Stimulated activated CD8-positive, alpha-beta memory T cell treated with anti-CD3 and anti-CD28 coated beads, Interleukin-2, amount 100 ng/mL, for 1 hour (primary cell): ENCODE measurements at places on chromosomes 5 and 9.

GRCh38 chr5:134545070-134545868, 19.8 kb downstream of the JADE2 start:
- DNase-seq: no peak

GRCh38 chr9:120043448-120043847, 536.5 kb downstream of the CDK5RAP2 start:
- no peak for DNase-seq

- peak; percentile 18 for DNase-seq
Measured at GRCh38 chr5:96794757-96795156, 13.0 kb downstream of the ERAP1 start.

DNA sequence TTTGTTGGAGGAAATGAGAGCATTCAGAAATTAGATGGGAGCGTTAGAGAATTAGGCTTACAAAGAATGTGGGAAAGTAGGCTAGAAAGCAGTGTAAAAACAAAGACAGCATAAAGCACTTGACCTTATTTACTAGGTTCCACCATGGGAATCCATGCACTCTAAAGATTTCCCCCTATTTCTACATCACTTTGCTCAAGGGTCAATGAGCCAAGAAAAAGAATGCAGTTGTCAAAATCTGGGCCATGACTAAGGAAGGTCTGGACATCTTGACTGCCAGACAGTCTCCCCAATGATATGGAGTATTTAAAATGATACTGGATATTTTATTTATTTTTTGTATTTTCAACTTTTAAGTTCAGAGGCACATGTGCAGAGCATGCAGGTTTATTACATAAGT, 3.4 kb downstream of the TLR4 start:
- DNase-seq: no peak

DNA sequence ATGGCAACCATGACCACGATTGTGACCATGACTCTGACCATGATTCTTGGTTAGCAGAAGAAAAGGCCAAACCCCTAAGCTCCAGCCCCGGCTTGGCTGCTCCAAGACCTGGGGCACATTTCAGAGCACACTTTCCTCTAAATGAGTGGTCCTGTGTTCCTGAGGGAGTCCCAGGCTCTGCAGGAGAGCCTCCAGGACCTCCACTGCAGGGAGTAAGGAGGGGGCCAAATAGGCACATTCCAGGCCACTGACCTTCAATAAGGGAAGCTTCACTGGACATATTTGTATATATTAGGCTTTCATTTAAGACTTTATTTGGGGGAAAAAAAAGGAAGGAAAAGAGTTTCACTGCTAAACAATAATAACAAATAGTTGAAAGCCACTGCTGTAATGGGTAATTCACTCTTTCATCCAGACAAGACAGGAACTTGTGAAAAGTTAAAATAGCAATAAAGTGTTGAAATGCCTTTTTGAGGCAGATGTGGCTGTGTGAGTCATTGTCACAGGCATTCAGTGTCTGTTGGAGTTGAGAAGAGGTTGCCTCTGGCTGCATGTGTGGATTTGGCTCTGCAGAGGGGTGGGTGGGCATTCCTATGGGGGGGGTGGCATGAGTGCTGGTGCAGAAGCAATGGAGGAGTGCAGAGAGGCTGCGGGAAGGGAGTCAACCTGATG, 63.9 kb upstream of the TGFBR1 start:
- no peak for DNase-seq

GRCh38 chr5:150413176-150413901, 629 bp upstream of the CD74 start:
- no peak for DNase-seq

DNA sequence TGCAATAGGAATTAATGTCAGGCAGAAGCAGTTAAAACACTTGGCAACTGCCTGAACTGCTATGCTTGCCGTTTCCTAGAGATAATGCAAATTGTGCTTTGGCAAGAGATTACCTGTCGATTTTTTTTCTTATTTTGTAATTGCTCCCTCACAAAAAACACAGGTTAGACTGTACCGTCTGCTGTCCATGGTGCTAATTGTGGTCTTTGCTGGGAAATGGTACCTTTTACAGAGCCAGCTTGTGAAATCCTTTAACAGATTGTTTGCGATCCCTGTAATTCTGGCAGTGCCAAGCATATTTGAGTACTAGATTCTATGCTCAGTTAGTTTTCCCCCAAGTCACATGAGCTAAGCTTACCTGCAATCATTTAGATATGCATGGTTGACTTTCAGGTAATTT, 2125.8 kb upstream of the WWC1 start:
- no peak for DNase-seq

DNA sequence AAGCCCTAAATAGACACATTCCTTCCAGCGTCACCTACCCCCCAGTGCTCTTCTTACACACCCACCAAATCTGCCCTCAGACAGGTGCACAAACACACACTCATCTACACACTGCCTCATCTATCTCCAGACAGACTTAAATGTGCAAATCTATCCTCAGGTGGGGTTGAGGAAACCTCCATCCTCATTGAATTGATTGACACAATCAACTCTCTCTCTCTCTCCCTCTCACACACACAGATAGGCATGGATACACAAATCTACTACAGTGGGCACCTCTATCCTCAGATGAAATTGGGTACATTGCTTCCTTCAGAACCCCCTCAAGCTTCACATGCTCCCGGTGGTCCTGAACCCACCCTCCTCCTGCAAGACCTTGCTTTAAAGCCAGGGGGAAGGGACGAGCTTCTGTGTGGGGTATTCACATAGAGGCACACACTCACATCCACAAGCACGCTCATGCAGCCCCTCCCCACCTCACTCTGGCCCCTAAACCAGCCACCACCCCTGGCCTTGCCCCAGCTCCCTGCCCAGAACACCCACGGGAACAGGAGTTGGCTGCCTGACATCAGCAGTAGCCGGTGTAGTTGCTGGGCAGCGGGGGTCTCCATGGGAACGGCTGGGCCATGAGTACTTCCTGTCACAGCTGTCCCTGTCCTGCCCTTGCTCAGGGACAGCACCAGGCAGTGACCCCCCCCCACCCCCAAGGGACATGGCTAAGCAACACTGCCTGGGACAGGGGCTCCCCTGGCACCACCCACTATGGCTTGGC, 22.8 kb downstream of the PCDH1 start:
- no peak for DNase-seq

DNA sequence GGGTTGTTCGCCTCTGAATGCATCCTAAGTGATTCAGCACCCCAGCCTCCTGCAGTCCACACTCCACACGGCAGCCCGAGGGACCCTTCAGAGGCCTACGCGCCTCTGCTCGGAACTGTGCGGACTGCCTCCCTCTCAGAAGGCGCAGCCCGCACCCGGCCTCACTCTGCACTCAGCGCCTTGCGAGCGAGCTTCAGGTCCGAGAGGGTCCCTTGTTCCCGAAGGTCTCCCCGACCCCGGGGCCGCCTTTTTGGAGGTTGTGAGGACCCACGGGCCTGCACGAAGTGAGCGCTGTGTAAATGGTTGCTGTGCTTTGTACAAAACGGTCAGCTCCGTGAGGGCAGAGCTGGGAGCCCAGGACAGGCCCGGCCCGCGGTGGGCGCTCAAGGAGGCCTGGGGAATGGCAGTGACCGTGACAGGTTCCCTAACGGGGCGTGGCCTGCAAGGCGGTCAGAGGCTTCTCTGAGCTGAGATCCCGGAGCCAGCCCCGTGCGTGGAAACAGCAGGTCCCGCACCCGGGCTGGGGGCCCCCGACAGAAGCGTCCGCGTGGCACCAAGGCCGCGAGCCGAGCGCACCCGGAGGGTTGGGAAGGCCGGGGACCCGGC, 698 bp upstream of the CACNA1B start:
- DNase-seq: no peak

- DNase-seq: no peak
Measured at GRCh38 chr5:143836161-143836725, 24.3 kb downstream of the HMHB1 start.

- no peak for DNase-seq
Measured at GRCh38 chr5:74009502-74009901, 383.5 kb downstream of the ARHGEF28 start.

- no peak for DNase-seq
Measured at GRCh38 chr5:113806250-113806649, 292.8 kb downstream of the YTHDC2 start.

DNA sequence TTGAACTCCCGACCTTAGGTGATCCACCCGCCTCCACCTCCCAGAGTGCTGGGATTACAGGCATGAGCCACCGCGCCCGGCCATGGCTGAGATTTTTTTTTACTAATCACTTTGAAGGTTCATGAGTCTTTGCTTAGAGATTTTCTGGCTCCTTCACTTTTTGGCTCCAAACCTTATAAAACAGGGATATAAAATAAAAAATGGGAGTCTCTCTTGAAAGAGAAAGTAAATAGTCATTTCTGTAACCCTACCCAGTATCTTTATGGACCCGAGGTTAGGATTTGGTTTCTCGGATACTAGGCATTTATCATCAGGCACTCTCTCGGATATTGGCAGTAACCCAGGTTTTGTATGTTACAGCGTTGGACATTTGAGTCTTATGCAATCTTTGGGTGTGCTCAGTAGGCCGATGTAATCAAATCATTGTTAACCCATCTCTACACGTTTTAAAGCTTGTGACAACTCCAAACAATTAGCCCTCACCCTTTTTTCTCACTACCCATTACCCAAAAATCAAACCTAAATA, 25.3 kb downstream of the STXBP1 start:
- no peak for DNase-seq

- no peak for DNase-seq
Measured at GRCh38 chr5:53902296-53902907, 342.0 kb downstream of the NDUFS4 start.

DNA sequence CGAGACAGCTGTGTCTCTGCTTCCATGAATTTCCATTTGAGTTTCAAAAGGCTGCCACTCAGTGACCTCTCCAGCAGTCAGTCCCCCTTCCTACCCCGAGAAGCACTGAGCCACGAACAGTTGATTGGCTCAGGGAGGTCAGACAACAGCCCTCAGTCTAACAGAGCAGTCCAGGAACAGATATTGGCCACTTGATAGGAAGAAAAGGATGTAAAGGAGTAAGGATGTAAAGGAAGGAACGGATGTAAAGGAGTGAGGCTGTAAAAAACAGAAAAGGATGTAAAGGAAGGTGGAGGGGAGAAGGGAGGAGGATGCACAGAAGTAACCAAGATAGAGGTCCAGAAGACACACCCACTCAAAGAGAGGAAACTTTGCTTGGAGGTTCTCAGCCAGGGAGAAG, 3.2 kb upstream of the NR4A3 start:
- DNase-seq: no peak

DNA sequence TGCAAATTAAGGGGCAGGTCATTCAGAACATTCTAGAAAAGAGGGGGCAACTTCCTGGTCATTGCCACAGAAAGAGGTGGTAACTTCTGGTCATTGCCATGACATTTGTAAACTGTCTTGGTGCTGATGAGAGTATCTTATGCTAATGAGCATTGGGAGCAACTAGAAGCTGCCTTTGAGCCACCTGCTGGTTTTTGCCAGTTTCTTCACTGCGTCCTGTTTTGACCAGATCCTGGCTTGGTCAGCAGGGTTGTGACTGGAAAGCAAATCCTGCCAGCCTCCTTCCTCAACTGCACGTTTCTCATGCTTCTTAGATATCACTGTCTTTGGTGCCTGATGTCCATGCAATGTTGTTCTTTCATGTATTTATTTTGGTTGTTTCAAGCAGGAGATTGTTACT, 53.2 kb upstream of the SPATA31C2 start:
- DNase-seq: no peak

- no peak for DNase-seq
Measured at GRCh38 chr5:104951829-104952228, 1389.2 kb upstream of the NUDT12 start.

DNA sequence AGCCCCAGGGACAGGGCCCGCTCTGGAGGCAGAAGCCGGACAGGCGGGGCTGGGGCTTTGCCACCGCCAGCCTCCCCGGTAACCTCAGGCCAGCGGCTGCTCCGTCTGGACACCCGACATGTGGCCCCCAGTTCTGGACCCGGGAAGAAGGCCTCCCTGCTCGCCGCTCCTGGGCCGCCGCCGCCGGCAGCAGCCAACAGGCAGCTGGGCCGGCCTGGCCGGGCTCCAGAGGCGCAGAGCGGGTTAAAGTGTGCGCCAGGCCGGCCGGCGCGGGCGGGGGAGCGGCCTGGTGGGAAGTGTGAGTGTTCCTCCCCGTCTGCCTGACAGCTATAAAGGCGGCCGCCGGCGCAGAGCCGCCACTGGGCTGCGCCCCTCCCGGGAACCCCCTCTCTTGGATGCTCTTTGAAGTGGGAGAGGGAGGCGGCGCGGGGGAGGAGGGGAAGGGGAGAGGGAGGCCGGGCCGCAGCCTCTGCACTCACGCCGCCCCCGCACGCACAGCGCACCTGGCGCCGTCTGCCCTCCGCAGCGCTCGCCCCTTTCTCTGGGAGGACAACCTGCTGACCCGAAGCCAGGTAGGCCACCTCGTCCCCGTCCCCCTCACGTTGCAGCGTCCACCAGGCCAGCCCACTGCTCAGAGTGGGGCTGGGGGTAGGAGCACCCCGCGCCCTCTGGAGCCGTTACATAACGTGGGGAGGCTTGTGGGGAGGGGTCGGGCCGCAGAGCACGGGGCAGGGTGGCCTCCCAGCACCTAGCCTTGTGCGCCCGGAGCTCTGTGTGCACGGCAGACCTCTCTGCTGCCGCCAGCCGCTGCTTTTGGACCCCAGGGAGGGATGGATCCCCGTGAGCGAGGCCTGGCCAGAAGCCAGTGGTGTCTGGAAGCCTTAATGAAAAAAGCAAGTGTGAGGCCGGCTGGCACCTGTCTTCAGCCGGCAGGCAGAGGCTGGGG, at the start of gene ADAMTSL2:
TSS of gene ADAMTSL2 (plus strand) at position 359 of the 946 bp plus-strand sequence. CDS start 2,009 bp downstream, outside the sequence.
- DNase-seq: no peak

DNA sequence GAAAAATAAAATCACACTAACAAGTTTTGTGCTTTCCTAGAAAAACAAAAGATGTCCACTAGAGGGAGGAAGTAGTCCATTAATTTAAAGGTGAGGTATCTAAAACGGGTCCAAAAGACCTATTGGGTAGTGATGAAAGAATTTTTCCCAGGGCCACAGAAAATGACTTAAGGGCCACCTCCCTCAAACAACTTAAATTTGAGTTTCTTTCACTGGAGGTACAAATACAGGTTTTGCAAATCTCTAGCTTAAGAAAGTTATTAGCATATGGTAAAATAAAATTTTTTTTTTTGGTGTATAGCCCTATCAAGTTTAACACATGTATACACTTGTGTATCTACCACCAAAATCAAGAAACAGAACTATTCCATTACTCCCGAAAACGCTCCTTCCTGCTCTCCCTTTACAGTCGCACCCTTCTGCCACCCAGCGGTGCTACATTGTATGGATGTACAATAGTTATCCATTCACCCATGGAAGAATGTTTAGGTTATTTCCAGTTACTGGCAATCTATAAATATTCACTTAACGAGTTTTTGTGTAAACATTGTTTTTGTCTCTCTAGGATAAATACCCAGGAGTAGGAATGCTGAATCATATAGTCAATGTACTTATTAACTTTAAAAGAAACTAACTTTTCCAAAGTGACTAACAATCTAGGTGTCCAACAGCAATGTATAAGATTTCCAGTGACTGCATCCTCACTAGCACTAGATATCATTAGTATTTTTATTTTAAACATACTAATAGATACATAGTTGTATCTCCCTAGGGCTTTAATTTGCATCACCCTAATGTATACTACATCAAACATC, 21.9 kb downstream of the DEPDC1B start:
- no peak for DNase-seq

DNA sequence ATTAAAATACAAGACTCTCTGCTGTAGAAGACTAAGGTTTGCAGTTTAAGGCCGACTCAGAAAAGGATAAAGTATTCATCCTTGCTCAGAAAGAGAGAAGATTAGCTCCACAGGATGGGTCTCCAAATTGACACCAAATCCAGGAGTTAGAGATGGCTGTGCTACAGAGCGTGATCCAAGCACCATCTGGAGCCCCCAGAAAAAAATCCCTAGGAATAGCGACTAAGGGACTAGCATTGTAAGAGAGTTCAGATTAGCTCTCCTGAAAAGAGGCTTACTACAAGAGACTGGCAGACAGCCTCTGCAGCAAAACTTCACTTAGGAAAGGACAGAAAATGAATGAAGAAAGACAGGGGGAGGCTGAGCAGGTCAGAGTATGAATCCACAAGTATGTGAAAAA, 3.7 kb downstream of the SIL1 start:
- no peak for DNase-seq
